ENCODE measurements at places on chromosomes 3 and 15.

DNA sequence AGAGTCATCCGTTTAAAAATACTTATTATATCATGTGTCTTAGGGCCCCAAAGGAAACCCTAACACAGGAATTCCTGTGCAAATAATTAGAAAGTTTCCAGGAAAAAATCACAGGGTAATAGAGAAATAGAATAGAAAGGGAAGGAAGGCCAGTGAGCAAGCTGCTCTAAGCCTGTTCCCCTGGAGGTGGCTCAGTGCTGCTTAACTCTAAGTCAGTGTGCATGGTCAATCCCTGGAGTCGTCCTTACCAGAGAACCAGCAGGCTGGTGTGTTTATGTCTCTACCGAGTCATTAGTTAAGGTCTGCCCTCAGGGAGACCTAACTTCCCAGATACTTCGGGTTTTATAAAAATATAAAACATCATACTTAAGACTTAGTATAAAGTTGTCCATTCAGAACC lies 21.0 kb upstream of the MCF2L2 start:
- no peak for DNase-seq

DNA sequence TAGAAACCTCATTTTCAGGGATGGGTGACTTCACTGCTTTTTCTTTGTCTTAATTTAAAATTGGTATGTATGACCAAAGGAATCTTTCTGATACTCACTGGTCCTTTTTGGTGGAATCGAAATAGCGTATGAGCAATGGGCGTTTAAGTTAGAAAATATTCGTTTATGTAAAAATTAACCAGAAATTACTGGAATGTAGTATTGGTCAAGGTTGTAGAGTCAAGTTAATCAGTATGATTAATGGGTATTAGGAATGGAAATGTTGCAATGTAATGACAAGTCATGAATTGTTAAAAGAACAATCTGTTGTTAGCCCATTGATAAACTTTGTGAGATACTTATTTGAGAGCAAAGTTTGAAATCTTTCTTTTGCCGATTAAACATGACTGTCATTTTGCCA lies 36.9 kb downstream of the AKAP13 start:
- DNase-seq = no peak

DNA sequence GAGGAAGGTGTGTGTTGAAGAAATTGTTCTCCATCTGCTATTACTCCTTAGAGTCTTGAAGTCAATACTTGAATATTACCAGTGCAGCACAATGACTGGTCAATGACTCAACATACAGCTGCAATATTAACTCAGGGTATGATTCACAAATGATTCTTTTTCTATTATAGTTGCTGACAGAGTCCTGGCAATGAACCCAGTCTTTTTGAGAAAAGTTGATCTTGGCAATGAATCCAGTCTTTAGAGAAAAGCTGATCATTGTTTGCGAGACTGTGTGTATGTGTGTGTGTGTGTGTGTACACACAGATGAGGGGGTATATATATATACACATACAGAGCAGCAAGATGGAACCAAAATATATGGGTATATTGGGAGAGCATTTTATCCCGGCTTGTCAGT lies 315.1 kb downstream of the ZNF385D start:
- peak; percentile 23 for DNase-seq

DNA sequence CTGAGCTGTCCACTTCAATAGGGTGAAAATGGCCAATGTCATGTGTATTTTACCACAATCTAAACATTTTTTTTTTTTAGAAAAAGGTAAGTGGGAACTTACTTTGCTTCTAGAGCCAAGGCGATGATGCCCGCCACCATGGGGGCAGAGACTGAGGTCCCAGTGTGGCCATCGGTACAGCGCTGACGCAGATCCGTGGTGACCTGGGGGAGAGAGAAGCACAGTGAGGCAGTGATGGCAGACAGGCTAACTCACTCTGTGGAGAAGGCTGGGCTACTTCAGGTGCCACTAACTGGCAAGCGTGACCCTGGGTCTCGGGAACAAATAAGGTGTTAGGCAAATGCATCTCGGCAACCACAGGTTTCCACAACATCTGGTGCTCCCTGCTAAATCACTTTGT lies 94.3 kb upstream of the SNRPA1 start:
- no peak for DNase-seq

DNA sequence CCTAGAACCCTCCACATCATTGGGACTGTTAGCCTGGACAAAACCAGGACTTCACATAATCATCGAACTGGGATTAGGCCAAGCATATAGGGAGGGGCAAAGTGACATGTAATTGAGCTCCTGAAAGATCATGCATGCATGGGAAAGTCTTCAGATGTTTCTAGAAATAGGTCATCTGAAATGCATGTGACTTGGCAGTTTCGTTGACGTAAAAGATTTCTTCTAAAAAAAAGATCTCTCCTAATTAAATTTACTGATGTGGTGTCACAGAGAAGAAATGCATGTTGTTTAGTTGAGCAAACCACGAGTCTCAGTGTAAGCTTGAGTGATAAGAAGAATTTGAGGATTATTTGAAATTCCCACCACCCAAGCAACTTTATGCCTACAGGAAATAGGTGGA lies 70.0 kb upstream of the LIMD1 start:
- no peak for DNase-seq

DNA sequence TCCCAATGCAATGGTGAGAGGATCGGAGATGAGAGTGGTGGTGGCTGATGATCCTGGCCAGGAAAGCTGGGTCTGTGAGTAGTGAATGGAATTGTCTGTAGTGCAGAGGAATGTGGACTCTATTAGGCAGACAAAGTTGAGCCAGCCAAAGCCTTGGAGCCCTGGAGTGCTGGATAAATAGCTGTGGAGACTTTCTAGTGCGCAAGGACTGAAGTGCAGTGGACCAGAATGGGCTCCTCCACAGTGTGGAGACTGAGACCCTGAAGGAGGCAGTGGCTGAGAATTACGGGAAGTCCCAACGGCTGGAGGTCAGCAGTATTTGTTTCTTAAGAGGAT lies 874 bp downstream of the ZNF662 start:
- DNase-seq = no peak

GRCh38 chr3:141370065-141370533 lies 1.8 kb downstream of the ZBTB38 start:
- no peak for DNase-seq

GRCh38 chr3:180961087-180961486 lies 28.4 kb downstream of the DNAJC19 start:
- no peak for DNase-seq

DNA sequence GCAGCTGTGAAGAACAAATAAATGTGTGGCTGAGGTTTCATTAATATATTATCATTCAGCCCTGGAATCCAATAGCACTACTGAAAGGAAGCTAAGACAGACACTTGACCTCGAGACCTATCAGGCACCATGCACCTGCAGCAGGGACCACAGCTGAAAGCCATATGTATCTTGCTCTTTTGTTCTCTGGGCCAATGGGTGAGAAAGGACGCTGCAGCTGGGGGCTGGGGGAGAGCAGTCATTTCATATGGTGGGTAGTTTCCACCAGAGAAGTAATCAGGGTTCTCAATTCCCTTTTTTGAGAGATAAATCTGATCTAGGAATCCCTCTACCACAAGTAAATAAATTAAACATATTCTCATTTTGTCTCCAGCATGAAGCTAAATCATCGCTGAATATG lies 225.6 kb upstream of the STRIT1 start:
- no peak for DNase-seq

DNA sequence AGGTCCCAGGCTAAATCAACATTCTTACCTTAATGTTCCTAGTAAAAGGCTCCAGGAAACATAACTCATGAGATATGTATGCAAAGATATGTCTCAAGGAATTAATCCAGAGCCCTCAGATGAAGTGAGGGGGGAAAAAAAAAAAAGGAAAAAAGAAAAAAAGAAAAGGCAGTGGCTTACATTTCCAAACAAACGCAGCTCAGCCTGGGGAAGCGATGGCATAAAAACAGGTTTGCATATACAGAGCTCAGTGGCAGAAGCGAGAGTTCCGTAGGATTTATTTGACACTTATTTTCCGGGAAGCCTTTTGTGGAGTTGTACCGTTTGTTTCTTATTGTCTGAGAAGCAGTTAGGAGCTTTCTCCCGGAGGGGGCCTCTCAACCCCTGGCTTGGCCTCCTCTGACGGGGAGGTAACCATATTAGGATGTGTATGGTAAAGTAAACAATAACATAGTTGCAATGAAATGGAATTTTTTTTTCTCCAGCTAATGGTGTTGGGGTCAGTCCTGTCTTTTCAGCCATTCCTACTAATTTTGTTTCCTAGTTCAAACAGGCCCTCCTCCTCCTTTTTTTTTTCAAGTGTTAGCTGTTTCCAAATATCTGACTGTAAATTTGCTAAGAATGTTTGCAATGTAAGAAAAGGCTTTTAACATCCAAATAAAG lies 338.6 kb downstream of the FOXP1 start:
- no peak for DNase-seq

DNA sequence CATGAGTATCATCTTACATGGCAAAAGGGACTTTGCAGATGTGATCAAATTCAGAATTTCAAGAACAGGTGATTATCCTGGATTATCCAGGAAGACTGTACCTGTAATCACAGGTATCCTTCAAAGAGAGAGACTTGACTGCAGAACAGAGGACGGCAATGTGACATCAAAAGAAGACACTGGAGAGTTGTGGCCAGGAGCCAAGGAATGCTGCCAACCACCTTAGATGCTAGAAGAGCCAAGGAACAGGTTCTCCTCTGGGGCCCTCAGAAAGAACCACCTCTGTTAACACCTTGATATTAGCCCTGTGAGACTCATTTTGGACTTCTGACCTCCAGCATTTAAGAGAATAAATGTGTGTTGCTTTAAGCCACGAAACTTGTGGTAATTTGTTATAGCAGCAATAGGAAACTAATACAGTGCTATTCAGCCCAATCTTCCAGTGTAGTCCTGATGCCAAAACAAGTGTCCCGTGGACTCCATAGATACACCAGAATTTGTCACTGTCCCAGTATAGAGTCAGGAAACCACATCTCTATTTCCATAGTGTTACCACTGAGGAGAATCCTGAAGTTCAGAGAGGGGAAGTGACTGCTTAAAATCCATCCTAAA lies 330.6 kb upstream of the TLE3 start:
- no peak for DNase-seq

- DNase-seq = no peak
Measured at GRCh38 chr3:104582092-104582491, 784.6 kb upstream of the ALCAM start.

- DNase-seq = no peak
Measured at GRCh38 chr3:136708333-136708985, 43.7 kb downstream of the STAG1 start.

- peak; percentile 57 for DNase-seq
Measured at GRCh38 chr15:67150023-67150860, 84.8 kb downstream of the SMAD3 start.

- DNase-seq = peak; percentile 58
Measured at GRCh38 chr15:70852501-70853317, 1.2 kb downstream of the LARP6 start.

GRCh38 chr3:161028555-161029153 lies 76.5 kb downstream of the B3GALNT1 start:
- no peak for DNase-seq

- no peak for DNase-seq
Measured at GRCh38 chr3:167892205-167892604, 156.7 kb downstream of the SERPINI1 start.

DNA sequence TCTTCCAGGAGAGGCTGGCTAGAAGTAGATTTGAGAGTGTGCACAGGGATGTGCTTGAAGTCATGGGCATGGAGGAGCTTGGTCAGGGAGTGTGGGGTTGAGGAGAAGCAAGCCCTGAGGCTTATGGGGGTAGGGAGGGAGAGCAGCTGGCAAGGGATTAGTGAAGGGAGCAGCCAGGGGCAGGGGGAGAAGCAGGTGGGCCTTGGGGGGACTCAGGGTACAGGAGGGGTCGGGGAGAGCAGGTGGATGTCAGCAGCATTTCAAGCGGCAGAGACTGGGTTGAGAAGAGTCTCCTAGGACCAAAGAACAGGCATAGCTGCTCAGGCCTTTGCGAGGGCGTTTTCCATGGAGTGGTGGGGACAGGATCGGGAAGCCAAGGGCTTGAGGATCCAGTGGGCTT lies 3.4 kb upstream of the LMAN1L start:
- DNase-seq = no peak

- no peak for DNase-seq
Measured at GRCh38 chr3:64539451-64540196, 148.2 kb downstream of the ADAMTS9 start.

DNA sequence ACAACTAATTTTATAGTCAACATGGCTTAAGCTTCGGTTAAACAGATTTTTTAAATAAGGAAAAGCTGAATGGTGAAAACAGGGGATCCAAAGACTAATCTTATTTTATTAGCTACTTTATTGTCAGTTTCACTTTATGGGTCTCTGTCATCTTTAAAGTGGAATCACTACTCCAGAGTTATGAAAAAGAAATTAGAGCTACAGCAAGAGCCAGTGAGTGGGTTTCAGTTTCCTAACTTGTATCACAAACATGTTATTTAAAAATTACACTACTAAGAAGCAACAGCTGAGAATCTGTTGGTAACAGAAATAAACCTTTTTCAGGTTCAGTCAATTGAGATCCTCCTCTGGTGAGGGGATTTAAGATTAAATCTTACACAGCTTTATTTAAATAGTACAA lies 10.0 kb downstream of the PHC3 start:
- no peak for DNase-seq

DNA sequence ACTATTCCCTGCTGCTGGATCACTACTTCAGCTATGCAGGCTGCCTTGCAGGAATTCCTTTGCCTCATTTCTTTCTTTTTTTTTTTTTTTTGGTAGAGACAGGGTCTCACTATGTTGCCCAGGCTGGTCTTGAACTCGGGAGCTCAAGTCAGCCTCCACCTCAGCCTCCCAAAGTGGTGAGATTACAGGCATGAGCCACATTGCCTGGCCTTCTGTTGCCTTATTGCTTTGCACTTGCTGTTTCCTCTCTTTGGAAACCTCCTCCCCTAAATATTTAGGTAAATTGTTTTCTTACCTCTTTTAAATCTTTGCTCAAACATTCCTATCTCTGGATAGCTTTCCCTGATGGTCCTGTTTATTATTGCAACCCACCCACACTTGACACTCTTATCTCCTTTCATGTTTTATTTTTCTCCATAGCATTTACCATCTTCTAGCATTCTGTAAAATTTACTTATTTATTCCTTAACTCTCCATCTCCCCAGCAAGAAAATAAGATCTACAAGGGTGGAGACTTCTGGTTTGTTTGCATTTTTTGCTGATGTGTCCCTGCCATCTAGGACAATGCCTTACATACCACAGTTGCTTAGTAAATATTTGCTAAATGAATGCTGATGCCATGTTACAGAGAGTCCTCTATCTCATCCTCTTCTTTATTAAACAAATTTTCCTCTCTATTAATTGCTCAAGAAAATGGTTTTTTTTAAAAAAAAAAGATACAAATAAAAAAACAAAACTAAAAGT lies 134.8 kb downstream of the P2RY1 start:
- peak; percentile 9 for DNase-seq
